ENCODE measurements at places on chromosomes 1 and 21. TPM values are rescaled to one million over a fixed set of nuclear protein-coding genes. Genes with fewer than 3 reads are reported as not detected.

AZIN2 gene
- total RNA-seq, result 1.9 TPM

OLFM3 gene
- total RNA-seq, result not detected

PDE4B gene
- total RNA-seq, result 29.9 TPM

DENND2C gene
- 1.2 TPM for total RNA-seq

SLC35F3 gene
- total RNA-seq, result not detected

CTH gene
- 1.4 TPM for total RNA-seq

PDZK1 gene
- total RNA-seq, result not detected

NEXN gene
- 7.0 TPM for total RNA-seq

TNFRSF9 gene
- total RNA-seq, result 0.89 TPM

MAN1C1 gene
- 0.67 TPM for total RNA-seq

OLFML3 gene
- total RNA-seq, result 0.93 TPM
